Hypothalamus (tissue), 51 donors: ENCODE measurements at places on chromosomes 6 and 20.

GRCh38 chr6:6224933-6225486, 95.5 kb downstream of the F13A1 start:
- DNase-seq, result no peak

- no peak for DNase-seq
These were observed 18.1 kb downstream of the PMEPA1 start for GRCh38 chr20:57691699-57692098.

- no peak for DNase-seq
These were observed 28.8 kb upstream of the ANGPT4 start for GRCh38 chr20:944774-945410.

DNA sequence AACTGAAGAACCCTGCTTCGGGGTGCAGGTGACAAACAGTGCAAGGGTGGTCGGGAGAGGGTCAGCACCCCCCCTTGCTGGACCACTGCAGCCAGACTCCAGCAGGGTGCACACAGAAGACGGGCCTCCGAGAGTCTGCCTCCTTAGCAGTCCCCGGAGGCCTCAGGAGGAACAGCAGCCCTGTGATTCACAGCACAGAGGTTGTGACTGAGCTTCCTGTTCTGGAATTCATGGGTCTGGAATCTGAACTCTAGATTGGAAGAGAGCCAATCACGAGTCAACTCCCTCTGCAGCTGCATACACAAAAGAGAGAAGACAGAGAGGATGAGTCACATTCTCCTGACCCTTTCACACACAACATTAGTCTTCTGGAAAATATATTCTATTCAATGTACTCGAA, 249.0 kb upstream of the OPRM1 start:
- DNase-seq, result no peak

- DNase-seq, result no peak
These were observed 252.4 kb downstream of the HDGFL1 start for GRCh38 chr6:22821664-22822320.

- DNase-seq, result no peak
These were observed 174.0 kb downstream of the BCKDHB start for GRCh38 chr6:80280262-80281010.

- no peak for DNase-seq
These were observed 698 bp downstream of the FAM210B start for GRCh38 chr20:56359212-56360132.

DNA sequence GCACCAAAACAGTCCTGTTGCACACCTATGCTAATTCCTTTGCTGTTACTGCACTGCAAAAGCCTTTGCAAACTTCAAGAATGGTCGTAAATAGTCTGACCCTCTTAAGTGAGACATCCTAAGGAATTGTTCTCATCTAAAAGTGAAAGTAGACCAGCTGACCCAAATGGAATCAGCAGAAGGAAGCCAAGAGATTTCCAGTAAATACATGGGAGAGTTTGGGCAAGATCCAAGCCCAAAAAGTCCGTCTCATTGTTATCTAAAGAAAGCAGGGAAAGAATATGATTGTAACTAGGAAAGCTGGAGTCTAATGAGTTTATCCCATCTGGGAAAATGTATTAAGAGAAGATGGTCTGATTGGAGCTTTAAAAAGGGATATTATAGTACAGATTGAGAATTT, 43.0 kb upstream of the HIVEP1 start:
- no peak for DNase-seq

DNA sequence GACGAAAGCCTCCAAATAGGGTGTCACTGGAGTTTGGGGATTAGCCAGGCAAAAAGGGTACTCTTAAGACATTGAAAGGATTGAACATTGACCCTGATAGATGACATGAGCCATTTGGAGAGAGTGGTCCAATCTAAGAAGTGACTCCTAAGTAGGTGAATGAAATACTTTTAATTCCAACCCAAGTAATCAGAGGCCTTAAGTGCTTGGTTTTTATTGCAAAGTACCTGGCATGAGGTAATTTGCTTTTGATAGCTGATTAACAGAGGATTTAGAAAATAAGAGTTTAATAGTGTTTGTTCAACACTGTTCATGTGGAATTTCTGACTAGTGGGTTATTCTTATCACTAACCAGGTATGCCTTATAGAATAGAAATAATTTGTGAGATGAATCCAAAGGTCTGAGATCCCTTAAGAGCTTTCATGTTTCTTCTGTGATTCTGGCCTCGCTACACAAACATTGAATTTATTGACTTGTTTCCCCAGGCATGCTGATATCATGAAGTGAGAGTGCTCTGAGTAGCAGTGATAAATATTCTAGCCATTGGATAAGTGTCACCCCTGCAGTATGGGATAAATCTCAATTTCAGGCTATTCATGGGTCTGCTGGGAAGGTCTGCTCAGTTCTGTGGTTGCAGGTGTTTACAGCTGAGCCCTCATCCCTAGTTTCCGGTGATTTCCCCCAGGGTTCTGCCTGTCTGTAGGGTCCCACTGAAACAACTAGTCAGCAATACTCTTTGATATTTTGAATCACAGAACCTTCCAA, 6.5 kb downstream of the NCOA7 start:
- DNase-seq, result no peak

GRCh38 chr20:46401478-46401860, 4.9 kb downstream of the ELMO2 start:
- DNase-seq, result no peak

GRCh38 chr6:20252311-20252710, 40.0 kb upstream of the MBOAT1 start:
- DNase-seq, result no peak

DNA sequence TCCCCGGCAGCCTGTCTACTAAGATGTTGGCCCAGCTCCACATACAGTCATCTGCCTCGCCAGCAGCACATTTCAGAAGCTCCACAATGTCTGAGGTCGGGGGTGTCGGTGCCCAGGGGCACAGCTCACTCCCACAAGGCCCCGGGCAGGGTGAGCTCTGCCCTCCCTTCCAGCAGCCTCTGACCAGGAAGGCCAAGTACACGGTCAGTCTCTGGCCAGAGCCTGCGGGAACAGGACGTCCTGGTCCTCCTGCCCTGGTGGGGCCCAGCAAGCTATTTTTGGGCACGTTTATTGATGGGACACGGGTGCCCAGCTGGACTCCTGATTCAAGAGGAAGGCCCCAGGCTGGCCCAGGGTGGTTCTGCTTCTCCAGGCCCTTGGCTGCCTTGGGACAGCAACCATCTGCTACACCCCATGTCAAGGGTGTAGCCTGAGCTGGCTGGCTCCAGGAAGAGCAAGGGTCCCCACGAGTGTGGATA, 114.9 kb upstream of the PTPN1 start:
- no peak for DNase-seq

DNA sequence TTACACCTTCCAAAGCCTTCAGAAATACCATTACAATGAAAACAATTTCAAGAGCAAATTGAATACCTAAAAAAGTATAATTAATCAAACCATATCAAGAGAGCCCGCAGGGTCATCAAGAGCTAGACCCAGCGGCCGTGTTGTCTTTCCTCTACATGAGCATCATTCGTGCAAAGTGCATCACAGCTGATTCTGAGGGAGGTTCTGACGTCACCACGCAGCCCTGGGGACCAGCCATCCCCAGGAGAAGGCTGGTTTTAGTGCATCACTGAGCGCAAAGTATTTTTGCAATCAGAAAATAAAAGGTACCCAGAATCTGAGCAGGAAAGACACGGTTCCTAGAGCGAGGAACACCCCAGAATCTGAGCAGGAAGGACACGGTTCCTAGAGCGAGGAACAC, 371.4 kb downstream of the CDH4 start:
- no peak for DNase-seq

DNA sequence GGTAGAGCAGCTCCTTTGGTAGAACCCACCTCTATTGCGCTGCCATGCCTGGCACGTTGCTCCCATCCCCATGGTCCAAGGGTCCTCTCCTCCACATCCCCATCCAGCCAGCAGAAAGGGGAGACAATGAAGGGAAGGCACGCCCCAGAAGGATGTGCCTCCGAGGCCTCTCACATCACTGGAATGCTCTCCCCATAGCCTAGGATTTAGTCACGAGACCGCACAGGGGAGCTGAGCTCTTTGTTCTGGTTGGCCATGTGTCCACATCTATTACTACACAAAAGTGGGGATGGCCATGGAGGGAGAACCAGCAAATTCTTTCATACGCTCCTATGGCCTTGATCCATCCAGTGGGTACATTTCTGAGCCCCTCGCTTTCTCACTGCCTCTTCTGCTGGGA, 60.5 kb upstream of the SALL4 start:
- DNase-seq, result no peak

- no peak for DNase-seq
These were observed 279.6 kb downstream of the PRL start for GRCh38 chr6:22017272-22017671.

DNA sequence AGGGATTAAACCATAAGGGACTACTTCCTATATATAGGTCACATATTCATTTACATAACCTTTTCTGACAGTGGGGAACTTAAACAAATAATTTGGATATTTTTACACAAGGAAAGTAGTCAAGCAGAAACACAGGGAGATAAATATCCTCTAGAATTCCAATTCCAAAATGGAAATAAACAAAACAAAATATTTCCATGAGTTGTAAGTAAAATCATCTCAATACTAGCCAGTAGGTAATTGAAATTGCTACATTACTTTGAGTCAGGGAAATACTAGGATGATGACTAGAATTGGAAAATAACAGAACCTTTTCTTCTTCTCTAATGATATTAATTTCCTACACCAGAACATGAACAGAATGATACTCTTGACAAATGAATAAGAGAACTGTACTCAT, 1308.1 kb upstream of the GJE1 start:
- no peak for DNase-seq

DNA sequence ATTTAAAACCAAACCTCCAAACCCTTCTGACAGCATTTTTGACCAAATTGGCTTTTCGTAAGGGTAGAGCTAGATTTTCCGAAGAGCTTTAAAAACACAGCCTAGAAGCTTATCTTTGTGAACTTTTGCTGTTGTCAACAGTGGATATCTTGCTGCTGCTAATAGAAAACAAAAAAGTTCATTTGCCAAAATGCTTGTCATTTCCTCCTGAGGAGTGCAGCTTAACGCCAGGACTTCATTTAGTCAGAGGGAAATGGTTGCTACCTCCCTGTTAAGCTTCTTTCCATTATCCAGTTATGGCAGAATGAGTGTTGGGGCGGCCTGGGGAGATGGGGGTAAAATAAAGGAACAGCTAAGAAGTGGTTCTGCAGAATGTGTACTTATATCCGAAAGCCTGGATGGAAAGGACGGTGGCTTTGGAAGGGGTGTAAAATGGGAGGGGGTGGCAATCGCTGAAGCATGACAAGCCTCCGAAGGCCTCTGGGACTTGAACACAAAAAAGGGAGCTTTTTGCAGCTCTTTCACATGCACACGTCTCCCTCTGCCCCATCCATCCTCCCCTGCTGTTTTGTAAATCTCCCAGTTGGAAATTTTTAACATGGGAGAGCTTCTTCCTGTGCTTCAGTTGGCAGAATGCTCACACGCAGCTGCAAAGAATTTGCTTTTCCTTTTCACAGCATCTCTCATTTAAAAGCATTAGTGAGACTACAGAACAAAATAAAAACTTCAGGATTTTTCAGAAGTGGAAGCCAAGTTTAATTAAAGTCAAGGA, 22.5 kb downstream of the JARID2 start:
- no peak for DNase-seq

GRCh38 chr6:15588971-15589634, 73.7 kb downstream of the DTNBP1 start:
- no peak for DNase-seq

GRCh38 chr6:119310486-119311036, 39.0 kb downstream of the MAN1A1 start:
- DNase-seq, result no peak

- DNase-seq, result no peak
These were observed 50.5 kb downstream of the NINL start for GRCh38 chr20:25534845-25535244.

DNA sequence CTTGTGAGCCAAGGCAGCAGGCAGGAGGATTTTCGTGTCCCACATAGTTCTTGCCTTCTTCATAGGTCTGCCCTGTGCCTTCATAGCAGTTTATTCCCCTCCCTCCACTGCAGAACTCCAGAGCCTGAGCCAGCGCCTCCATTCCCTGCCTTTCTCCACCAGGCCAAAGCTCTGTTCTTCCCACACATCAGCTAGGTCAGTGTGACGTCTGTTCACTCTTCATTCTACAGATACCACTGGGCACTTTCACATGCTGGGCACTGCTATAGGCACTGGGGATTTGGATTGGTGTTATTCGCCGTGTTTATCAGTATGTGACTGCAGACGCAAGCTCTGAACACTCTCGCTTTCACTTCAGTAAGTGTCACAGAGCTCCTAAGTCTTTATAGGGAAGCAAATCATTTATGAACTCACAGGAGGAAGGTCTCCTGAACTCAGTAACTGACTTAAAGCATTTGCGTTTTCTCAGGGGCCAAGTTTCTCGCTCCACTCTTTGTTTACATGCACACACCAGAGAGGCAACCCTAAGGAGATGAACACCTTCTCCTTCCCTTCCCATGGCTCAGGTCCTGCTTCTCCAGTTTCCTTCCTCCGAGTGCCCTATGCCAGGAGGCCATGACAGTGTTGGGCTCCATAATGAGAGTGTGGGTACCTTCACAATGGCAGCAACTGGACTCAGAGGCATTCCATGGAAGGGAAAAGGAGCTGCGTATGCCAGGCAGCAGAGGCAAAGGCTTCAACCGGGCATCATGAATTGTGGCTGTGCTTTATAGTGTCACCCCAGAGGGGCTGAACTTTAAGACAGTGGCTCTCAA, 6.3 kb upstream of the APMAP start:
- no peak for DNase-seq

GRCh38 chr6:56311533-56312448, 64.4 kb upstream of the COL21A1 start:
- no peak for DNase-seq

DNA sequence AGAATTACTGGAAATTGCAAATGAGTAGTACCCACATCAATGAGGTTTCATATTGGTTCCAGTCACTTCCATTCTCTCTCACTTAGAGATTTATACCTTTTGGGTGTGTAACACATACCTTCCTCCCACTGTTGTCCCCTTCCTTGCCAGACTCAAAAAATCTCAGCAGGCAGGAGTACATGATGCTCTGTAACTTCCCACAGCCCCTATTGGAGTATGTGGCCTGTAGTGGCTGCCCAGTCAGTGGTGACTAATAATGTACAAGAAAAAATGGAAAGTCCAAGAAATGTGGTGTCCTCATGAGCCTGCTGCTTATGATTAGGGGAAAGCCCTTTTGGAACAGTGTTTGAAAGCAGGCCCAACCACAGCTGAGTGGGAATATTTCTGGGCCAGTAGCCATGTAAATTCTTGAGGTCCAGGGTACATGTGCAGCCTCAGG, 312.0 kb downstream of the ZFAND3 start:
- no peak for DNase-seq
